Stimulated activated CD4-positive, alpha-beta T cell treated with anti-CD3 and anti-CD28 coated beads, Interleukin-2, amount 100 ng/mL, for 24 hours (primary cell): ENCODE measurements at places on chromosomes 1 and 21.

DNA sequence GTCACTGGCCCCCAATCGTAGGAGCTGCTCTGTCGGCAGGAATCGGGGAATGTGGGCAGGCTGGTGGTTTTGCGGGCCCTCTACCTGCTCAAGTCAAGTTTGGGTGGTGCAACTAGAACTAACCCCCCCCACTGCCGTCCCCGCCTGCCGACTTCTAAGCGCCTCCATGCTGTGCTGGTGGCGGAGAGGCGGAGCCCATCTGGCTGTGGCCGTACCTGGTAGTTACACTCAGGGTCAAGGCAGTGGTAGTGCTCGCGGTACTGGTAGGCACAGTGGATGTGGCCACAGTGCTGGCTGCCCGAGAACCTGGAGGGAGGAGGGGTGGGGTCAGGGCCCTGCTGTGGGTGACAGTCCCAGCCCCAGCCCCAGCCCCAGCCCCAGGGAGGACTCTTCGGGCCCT lies 140.0 kb downstream of the CASZ1 start:
- DNase-seq, result no peak

- no peak for DNase-seq
These were observed 437.8 kb downstream of the LTN1 start for GRCh38 chr21:28554660-28555475.

DNA sequence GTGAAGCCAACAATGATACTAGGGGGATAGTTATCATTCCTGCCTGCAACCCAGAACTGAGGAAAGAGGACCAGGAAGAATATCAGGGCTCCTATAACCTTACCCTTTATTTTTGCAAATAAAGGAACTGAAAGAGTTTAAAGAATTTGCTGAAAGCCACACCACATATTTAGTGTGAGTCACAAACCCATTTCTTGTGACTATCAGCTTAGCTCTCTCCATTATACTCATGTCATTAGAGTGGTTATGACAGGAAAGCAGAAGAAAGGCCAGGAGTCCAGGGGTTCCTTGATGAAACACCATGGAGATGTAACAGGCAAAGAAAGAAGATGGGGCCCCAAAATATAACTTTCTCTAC lies 141.1 kb upstream of the SAMSN1 start:
- DNase-seq, result no peak

GRCh38 chr1:31509124-31510072 lies 66.9 kb upstream of the TINAGL1 start:
- DNase-seq, result no peak

- no peak for DNase-seq
These were observed 521.1 kb upstream of the BEND5 start for GRCh38 chr1:49297783-49298182.

GRCh38 chr1:103941086-103941485 lies 191.4 kb downstream of the AMY1C start:
- DNase-seq, result no peak

- no peak for DNase-seq
These were observed 272.4 kb downstream of the TPR start for GRCh38 chr1:186102547-186103148.

DNA sequence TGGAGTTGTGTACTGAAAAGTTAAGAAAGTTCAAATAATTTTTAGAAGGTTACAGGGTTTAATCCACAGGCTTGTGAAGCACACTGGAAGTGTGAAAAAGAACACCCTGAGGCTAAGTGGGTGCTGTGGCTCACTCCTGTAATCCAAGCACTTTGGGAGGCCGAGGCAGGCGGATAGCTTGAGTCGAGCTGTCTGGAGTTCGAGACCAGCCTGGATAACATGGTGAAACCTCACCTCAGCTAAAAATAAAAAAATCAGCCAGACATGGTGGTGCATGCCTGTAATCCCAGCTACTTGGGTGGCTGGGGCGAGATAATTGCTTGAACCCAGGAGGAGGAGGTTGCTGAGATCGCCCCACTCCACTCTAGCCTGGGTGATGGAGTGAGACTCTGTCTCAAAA lies 9.8 kb downstream of the TXNIP start:
- DNase-seq, result no peak

GRCh38 chr1:99358770-99359169 lies 94.5 kb downstream of the PLPPR4 start:
- no peak for DNase-seq

GRCh38 chr21:15291621-15292266 lies 226.9 kb upstream of the NRIP1 start:
- no peak for DNase-seq

GRCh38 chr1:229487181-229487580 lies 21.0 kb downstream of the NUP133 start:
- DNase-seq, result no peak
